ENCODE measurements at places on chromosomes 2 and 18. TPM values are rescaled to one million over a fixed set of nuclear protein-coding genes. Genes with fewer than 3 reads are reported as not detected.
A peak's percentile ranks its signal among the peaks of the same experiment; 100 is the strongest.

Gene NCL
- total RNA-seq: 100 TPM

- DNase-seq: no peak
Measured at GRCh38 chr2:24618144-24618543, 127.1 kb downstream of the NCOA1 start.

DNA sequence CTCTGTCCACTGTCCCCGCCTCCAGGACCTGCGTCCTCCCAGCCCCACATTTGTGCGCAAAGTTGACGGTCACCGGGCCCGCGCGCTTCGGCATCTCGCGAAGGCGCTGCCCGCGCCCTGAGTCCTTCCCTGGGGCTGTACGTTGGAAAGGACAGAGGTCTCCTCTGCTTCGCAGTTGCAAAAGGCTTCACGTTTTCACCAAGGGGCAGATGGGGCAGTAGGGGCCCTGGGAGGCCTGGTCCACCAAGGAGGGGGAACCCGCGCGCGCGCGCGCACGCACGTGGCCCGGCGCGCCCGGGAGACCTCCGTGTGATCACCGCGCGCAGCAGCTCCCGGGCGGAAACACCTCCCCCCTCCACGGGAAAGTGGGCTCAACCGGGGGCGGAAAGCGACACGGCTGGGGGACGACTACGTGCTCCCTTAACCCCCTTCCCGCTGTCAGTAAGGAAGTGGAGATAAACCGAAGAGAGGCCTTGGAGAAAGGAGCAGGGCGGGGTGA, 21.9 kb downstream of the TEX44 start:
- DNase-seq: no peak

DNA sequence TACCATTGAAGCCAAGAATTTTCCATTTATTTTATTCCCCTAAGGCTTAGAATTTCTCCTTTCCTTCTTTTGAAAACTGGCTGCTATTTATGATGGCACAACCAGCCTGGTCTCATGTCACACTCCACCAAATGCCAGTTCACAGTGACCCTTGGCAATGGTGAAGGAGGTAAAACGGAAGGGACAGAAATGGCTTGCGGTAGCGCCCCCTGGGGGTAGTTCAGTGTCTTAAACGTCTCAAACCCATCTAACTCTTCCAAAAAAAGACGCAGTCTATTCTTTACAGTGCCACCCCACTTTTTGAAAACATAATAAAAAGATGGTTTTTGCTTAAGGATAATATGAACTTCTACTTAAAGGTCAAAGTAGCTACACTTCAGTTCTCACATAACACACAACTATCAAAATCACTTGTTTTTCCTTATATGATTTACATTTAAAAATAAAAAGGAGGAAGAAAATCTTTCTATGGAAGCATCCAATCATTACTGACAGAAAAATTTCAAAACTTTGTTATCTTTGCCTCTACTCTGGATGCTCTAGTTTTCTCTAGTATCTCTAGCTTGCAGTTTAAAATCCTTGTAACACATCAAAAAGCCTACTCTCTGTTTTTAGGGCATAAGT, 28.0 kb downstream of the PNO1 start:
- DNase-seq: peak; percentile 33

Gene SLC14A1
- 0.86 TPM for total RNA-seq

Gene TMEM17
- 3.0 TPM for total RNA-seq

Gene GAL3ST2
- 0.43 TPM for total RNA-seq

Gene MTHFD2
- total RNA-seq: 174 TPM

- DNase-seq: no peak
Measured at GRCh38 chr2:53476834-53477233, 290.8 kb upstream of the CHAC2 start.

Gene TCF23
- total RNA-seq: not detected

DNA sequence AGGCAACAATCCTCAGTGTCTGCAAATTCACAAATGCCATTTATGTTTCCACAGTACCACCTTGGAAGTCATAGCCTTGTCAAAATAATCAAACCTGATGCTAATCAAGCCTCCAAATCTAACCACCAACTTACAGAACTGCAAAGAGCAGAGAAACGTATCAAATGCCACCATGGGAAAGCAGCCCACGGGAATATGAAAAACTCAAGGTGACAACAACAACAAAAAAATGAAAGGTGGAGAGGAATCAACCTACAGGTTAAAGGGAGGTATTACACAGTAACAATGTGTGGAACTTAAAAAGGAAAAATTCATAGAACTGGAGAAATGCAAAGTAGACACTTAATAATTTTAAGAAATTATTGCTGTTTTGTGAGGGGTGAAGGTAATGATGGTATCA, 46.7 kb downstream of the CD226 start:
- DNase-seq: no peak

All from fibroblast of villous mesenchyme (primary cell).